ENCODE measurements at places on chromosomes 13 and 19.
A peak's percentile ranks its signal among the peaks of the same experiment; 100 is the strongest.

DNA sequence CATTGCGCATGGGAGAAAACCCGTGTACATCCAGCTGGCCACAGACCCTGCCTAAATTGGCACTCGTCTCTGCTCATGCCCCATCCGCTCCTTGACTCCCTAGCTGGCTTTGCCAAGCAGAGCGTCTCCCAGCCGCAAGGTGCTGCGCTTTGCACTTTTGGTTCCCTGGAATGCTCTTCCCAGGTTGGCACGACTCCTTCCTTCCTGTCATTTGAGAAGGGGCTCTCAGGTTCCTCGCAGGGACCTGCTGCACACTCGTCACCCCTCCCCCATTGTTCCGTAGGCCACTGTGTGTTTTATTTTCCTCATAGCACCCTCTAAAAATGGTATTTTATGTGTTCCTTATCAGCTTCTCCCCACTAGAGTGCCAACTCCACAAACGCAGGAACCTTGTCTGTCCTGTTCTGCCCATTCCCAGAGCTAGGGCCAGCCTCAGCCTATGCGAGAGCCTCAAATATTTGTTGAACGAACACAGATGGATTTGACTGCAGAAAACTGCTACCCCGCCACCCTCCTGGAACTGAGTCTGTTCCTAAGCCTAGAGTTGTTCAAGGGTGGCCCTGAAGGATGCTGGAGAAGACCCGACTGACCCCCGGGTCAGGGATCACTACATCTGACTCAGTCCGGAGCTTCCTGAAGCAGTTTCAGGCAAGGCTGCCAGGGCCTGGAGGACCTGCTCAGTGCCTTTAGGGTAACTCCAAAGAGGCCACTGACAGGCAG is 8.4 kb upstream of the CEBPA start:
- no peak for DNase-seq

DNA sequence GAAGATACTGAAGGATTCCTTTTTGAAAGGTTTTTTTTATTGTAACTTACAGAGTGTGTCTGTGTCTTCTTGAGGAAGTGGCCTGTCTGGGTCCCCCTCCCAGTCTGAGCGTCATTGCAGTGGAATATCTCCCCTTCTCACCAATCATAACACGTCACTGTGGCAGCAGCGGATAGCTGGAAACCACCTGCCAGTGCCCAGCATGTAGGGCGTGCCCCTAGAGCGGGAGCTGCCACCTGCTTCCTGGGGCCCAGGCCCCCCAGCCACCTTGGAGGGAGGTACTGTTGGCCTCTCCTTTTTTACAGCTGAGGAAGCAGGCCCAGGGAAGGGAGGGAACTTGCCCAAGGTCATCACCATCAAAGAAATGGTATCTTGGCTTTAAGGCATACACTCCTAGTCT is 4.6 kb upstream of the DNM2 start:
- DNase-seq, result no peak

- DNase-seq, result no peak
These were observed 33.1 kb downstream of the POLR1D start for GRCh38 chr13:27654816-27655215.

DNA sequence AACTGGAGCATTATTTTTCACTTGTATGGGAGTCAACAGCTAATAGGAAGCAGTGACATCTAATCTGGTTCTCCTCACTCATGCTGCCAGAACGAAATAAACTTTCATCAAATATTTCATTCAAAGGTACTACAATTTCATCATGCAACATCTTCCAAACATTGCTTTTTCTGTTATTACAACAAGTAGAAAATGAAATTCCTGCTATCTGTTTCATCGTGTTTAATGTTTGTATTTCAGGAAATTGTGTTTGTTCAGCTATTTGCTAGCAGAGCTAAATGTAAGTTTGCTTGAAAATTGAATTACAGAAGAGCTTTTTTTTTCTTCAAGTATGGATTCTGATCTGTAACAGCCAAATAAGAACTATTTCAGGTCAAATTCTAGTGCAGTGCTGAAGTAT is 90.1 kb downstream of the SLITRK6 start:
- DNase-seq, result no peak

DNA sequence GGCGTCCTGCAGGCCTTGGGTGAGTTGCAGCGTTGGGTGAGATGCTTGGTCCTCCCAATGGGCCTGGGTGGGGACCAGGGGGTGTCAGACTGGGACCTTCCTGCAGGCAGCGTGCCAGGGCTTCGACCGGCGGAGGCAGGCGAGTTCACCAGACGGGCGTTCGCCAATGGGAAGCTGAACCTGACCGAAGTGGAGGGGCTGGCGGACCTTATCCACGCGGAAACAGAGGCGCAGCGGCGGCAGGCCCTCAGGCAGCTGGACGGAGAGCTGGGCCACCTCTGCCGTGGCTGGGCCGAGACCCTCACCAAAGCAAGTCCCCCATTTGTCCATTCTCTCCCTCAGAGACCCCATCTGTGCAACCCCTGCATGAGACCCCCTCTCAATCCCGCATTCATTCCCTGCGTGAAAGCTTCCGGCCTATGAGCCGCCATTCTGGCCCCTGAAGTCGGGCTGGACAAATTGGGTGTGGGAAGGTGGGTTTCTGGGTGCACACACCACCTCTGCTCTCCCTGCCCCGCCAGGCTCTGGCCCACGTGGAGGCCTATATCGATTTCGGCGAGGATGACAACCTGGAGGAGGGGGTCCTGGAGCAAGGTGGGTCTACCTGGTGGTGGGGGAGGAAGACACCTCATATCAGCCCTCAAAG is 1.2 kb downstream of the GTPBP3 start:
- no peak for DNase-seq

DNA sequence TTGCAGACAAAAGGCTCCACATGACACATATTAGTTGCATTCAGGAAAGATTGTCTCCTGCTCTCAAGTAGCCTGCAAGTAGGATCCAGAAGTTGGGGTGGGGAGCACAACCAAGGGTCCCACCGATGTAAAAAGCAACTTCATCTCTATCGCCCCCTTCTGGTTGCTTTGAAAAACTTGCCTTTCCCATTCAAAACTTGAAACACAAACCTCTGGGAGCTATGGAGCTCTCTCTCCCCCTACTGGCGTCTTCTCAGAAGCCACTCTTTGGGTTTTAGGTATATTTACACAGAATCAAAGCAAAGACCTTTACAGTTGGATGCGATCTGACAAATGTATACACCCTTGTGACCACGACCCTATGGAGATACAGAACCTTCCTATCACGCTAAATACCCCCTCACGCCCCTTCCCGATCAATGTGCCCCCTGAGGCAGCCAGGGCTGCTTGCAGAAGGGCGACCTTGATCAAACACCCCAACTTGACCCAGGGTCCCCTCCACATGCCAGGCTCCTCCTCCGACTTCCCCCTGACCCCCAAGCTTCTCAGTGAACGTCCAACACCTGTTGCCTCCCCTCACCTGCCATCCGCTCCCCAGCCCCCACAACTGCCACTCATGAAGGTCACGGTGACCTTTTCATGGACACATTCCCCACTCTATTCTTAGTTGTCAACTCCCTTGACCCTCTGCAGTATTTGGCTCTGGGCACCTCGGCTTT is 10.1 kb downstream of the NOSIP start:
- DNase-seq, result peak; percentile 81

DNA sequence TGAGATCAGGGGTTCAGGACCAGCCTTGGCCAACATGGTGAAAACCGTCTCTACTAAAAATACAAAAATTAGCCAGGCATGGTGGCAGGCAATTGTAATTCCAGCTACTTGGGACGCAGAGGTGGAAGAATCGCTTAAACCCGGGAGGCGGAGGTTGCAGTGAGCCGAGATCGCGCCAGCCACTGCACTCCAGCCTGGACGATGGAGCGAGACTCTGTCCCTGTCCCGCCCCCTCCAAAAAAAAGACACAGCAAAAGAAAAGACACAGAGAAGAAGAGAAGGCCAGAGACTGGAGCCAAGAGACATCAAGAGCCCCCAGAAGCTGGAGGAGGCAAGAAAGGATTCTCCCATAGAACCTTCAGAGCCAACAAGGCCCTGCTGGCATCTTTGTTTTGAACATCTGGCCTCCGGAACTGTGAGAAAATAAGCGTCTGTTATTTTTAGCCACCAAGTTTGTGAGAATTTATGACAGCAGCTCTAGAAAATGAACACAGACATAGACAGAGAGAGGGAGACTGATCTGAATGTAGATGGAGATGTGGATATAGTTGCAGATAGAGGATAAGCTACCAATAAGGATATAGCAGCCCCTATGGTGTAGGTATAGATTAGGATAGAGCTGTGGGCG is 25.7 kb upstream of the PNMA8B start:
- no peak for DNase-seq

DNA sequence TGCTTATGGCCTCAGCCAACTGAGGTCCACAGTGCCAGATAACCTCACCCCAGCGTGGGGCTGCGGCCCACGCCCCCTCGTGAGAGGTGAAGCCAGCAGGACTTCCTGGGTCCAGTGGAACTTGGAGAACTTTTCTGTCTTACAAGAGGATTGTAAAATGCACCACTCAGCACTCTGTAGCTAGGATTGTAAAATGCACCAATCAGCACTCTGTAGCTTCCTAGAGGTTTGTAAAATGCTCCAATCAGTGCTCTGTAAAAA is 109.1 kb downstream of the AKAP11 start:
- no peak for DNase-seq

- no peak for DNase-seq
These were observed 44.4 kb upstream of the USE1 start for GRCh38 chr19:17170538-17171297.

GRCh38 chr19:5995606-5996005 is 17.7 kb upstream of the RANBP3 start:
- no peak for DNase-seq

DNA sequence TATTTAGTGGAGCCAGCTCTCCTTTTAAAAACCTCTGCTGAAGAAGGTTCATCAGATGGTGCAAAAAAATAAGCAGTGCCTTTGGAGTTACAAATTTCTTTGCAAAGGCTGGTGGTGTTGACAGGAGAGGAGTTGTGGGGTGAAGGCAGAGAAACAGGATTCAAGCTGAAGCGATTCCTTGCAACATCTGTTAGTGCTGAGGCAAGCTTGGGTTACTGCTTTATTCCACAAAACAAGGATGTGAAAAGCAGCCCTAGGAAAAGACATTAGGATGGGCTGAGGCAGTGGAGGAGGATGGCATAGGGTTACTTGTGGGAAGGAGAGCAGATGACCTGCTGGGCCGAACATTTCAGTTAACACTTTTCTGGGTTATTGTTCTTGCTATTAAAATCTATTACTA is 390.7 kb downstream of the DLEU7 start:
- DNase-seq, result no peak

DNA sequence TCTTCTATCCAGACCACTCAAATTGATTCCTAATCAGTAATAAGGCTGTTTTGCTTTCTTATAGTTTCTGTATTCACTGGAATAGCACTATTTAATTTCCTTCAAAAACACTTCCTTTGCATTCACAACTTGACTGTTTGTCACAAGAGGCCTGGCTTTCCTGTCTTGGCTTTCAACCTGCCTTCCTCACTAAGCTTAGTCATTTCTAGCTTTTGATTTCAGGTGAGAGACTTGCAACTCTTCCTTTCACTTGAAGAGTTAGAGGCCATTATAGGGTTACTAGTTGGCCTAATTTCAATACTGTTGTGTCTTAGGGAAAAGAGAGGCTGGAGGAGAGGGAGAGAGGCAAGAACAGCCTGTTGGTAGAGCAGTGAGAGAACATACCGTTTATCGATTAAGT is 47.0 kb downstream of the SACS start:
- DNase-seq, result no peak

GRCh38 chr13:110542169-110542796 is 19.2 kb downstream of the RAB20 start:
- DNase-seq, result no peak

DNA sequence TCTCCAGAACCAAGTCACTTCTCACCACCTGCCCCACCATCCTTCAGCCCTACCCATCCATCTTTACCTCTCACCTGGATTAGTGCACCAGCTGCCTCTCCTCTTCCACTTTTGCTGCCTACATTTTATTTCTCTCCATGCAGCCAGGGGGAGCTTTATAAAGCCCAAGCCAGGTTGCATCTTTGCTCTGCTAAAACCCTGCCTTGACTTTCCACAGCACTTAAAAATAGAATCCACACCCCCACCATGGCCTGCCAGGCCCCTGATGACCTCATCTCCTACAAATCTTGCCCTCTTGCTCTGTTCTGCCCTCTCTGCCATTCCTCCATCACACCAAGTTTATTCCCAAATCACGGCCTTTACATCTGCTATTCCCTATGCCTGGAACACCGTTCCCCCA is 1.8 kb downstream of the HOOK2 start:
- peak; percentile 47 for DNase-seq

GRCh38 chr13:50026788-50027473 is 11.7 kb downstream of the KCNRG start:
- DNase-seq, result no peak

DNA sequence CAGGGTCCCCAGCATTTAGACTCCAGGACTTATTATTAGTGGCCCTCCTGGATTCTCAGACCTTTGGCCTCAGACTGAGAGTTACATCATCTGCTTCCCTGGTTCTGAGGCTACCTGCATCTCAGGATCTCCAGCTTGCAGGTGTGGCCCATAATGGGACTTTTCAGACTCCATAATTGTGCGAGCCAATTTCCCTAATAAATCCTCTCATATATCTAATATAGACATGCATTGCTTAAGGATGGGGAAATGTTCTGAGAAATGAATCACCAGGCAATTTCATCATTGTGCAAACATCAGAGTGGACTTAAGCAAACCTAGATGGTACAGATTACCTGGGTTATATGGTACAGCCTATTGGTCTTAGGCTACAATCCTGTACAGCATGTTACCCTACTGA is 116.5 kb upstream of the FBXL3 start:
- no peak for DNase-seq

GRCh38 chr13:98938801-98939200 is 39.1 kb downstream of the DOCK9 start:
- no peak for DNase-seq

DNA sequence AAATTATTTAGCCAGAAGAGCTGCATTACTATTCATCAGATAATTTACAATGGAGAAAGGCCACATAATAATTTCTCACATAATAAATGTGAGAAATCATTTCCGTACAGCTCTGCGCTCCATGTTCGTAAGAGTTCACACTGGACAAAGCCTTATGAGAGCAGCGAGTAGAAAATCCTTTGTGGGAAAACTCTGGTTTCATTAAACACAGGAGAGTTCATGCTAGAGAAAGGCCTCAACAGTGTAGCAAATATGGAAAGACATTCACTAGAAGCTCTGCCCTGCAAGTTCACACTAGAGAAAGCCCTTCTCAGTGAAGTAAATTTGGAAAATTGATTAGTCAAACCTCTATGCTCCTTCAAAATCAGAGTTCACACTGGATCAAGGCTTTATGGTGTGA is 8.4 kb downstream of the ZNF776 start:
- DNase-seq, result no peak

DNA sequence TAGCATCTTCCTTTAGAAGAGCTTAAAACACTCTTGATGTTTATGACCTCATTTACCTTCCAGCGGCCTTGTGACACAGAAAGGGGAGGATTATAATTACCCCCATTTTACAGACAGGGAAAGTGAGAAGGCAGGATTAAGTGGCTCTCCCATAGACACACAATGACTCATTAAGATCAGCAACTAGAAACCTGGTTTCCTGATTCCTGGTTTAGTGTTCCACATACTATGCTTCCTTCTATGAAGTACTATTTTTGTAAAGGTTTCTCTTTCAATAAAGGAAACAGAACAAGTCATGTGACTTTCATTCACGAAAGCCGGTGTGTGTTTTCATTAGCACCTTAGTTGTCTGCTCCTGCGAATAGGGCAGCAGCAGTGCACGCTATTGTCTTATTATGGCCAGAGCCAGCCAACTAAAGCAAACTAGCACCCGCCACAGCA is 8.3 kb downstream of the IRS2 start:
- peak; percentile 23 for DNase-seq

GRCh38 chr19:1765232-1765903 is 12.1 kb downstream of the ONECUT3 start:
- DNase-seq, result no peak

Measured in RPMI7951 (cell line).